Activated naive CD8-positive, alpha-beta T cell treated with anti-CD3 and anti-CD28 coated beads, Interleukin-2, amount 10 ng/mL, durations not matched to agents 7 days and 5 days (primary cell): ENCODE measurements at places on chromosomes 11 and 22. TPM values are rescaled to one million over a fixed set of nuclear protein-coding genes. Genes with fewer than 3 reads are reported as not detected.

DNA sequence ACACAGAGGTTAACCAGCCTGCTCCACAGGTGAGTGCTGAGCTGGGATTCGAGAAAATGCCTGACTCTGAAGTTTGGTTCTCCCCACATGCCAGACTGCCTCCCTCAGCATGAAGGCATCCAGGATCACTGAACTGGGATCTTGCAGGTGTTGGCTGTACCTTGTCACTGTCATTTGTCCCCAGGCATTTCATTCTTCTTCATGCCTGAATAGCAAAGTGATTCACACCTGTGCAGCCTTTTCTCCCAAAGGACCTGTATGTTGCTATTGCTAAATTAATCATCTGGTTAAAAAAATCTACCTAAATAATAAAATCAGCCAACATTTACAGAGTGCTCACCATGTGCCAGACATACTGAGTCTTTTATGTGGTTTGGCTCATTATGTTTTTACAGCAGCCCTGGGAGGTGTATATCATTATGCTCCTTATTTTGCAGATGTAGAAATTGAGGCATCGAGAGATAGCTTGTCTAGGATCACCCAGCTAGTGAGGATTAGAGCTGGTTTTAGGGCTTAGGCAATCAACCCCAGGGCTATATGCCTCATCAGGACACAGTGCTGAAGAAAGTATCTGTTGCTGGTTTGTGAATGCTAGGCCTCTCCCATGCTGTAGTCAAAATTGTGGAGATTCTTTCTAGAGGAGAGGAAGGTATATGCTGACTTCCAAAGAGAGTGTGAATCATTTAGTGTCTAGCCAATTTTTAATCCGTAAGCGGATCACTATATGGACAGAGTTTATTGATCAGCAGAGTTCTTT lies 204.4 kb downstream of the HIPK3 start:
- no peaks in the 10 kb centered on the region for H3K36me3 ChIP-seq
- H3K27me3 ChIP-seq = peaks cover 13% of the 10 kb centered on the region
- H3K4me3 ChIP-seq = no peak overlapping the region
- no peaks in the 10 kb centered on the region for H3K4me1 ChIP-seq

- DNase-seq = no peak
- no peaks in the 10 kb centered on the region for H3K36me3 ChIP-seq
- H3K27ac ChIP-seq = peak overlapping the region; percentile 11
- H3K4me1 ChIP-seq = peaks cover 24% of the 10 kb centered on the region
- no peak overlapping the region for H3K4me3 ChIP-seq
These were observed 39.9 kb downstream of the CWC15 start for GRCh38 chr11:94933223-94934130.

GRCh38 chr11:84719935-84720577 lies 907.1 kb downstream of the DLG2 start:
- no peaks in the 10 kb centered on the region for H3K36me3 ChIP-seq
- peak overlapping the region; percentile 79 for H3K4me3 ChIP-seq
- no peaks in the 10 kb centered on the region for H3K4me1 ChIP-seq
- DNase-seq = peak; percentile 23

- H3K4me1 ChIP-seq = peaks cover 31% of the 10 kb centered on the region
- H3K27me3 ChIP-seq = no peaks in the 10 kb centered on the region
- H3K36me3 ChIP-seq = peaks cover 16% of the 10 kb centered on the region
- H3K4me3 ChIP-seq = peak overlapping the region; percentile 73
- DNase-seq = peak; percentile 59
These were observed 7.0 kb downstream of the UNC93B1 start for GRCh38 chr11:67996622-67997474.

OR8J1 gene
- not detected for total RNA-seq

WNT11 gene
- 1.4 TPM for total RNA-seq

GRIK4 gene
- total RNA-seq = not detected

FOLR3 gene
- total RNA-seq = not detected
